DMS153 (cell line): ENCODE measurements at places on chromosomes 7 and 10.

- peak; percentile 83 for DNase-seq
Observed at GRCh38 chr10:3365630-3366029, 193.0 kb upstream of the PITRM1 start.

- DNase-seq = no peak
Observed at GRCh38 chr7:112876877-112877276, 86.7 kb upstream of the TMEM168 start.

- no peak for DNase-seq
Observed at GRCh38 chr7:151086802-151087244, 548 bp downstream of the AGAP3 start.

DNA sequence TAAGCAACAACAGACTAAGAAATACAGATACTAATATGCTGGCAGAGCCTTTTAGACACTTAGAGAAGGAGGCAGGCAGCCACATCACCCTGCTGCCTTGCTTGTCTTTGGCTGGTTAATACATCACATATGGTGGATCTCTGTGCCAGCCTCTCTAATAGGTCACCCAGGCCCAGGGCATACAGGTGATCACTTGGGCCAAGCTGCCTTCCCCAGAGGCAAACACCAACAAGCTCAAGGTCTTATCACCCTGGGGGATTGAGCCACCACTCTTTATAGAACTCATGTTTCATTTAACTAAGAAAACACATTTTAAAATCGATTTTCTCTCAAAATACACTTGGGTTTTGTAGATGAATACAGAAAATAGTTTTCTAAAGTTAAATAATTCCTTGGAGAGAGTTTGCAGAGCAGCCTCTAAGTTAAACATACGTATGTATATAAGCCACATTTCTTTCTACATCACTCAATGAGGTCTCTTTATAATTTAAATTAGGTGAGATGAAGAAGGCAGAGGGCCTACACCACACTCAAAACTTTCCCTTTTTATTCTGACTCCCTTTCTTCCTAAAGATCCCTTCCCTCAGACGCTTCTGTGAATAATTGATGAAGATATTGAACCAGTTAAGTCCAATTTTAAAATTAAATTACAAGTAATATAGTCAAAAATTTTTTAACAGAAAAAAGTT, 556.8 kb upstream of the GHITM start:
- no peak for DNase-seq

DNA sequence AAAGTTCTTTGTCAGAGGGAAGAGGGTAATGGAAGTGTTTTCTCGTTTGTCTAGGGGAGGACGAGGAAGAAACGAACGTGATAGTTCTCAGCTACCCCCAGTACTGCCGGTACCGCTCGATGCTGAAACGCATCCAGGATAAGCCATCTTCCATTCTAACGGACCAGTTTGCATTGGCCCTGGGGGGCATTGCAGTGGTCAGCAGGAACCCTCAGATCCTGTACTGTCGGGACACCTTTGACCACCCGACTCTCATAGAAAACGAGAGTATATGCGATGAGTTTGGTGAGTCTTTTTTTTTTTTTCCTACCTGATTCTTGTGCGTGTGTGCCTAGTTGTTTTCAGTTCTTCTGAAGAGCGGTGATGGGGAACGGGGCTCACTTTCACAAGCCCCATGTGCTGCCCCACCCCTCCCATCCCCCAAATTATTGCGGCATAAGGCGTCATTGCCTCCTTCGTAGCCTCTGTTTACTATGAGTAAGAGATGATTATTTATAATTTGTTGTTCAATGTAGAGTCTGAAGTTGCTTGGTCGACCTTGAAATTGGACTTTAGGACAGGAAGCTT, 98.6 kb downstream of the ARID5B start:
- no peak for DNase-seq

- DNase-seq = no peak
Observed at GRCh38 chr7:116574025-116574822, 49.4 kb downstream of the CAV1 start.

GRCh38 chr10:113087165-113088029, 137.3 kb downstream of the TCF7L2 start:
- DNase-seq = peak; percentile 26

DNA sequence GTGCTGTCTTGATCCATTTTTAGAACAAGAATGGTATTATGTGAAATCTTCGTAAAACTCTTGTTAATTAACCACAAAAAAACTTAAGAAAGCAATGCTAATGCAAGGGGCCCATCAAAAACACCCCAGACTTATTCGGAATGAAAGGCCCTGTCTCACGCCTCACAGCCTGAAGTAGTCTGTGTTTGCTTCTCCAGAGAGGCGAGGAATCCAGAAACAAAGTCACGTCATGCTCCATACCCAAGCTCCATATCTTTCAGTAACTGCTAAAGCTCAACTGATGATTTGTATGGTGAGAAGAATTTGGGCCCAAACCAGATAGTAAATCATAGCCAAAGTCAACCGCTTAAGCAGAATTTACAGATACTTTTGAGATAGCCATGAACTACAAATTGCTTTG, 155.4 kb downstream of the ATE1 start:
- DNase-seq = no peak
